Fibroblast of upper back skin (primary cell): ENCODE measurements at places on chromosomes 6 and 20.
A peak's percentile ranks its signal among the peaks of the same experiment; 100 is the strongest.

GRCh38 chr20:19692685-19693119 is 65.4 kb upstream of the RIN2 start:
- DNase-seq, result peak; percentile 26

DNA sequence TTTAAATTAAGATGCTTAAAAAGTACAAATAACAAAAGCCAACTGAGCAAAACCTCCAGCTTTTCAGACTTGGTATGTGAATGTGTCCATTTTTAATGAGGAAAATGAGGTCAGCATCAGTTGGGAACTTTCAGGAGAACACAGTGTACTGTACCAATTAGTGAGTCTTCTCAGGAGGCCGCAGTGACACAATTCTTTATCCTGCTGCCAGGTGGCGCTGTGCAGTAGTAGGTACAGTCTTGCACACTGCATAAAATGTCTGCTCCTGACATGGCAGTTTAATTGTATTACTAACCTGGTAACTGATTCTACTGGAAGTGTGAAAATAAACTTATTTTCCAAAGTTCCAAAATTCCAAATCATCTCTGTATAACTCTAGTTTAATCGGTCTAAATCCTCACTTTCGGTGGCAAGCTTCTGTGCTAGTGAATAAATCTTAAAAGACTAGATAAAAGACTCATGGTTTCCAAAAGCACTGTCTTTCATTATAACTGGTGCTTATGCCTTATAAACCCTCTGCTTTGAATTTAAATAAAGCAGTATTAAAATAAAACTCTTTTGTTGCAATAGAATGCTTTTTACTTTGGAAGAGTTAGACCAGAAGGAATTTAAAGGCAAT is 214.8 kb upstream of the MMS22L start:
- DNase-seq, result peak; percentile 70

DNA sequence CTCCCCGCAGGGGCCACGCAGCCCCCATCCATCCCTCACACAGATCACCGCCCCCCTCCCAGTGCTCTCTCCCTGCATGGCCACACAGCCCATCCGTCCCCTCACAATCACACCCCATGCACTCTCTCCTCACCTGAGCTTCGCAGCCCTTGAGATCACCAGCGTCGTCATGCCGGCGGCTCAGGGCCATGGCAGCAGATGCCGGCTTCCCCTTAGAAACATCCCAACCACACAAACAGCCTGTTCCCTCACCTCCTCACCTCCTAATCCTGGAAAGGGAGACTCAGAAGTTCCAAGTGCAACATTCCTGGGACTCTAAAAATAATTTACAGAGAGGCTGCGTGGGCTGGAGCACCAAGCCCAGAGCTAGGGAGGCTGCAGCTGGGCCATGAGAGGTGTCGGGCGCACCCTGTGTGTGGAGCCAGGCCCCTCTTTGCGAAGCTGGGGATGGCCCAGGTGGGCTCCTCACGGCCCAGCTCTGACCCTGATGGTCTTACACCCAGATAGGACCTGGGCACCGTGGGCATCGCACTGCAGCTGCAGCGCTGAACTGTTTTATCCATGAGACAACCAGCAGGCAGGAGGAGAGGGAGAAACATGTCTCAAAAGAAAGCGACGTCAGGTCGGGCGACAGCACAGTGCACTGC is 125.3 kb downstream of the DLL1 start:
- no peak for DNase-seq

GRCh38 chr6:61640463-61640862 is 645.6 kb downstream of the KHDRBS2 start:
- DNase-seq, result no peak

GRCh38 chr6:73152966-73153757 is 72.1 kb downstream of the KHDC1L start:
- DNase-seq, result peak; percentile 66

DNA sequence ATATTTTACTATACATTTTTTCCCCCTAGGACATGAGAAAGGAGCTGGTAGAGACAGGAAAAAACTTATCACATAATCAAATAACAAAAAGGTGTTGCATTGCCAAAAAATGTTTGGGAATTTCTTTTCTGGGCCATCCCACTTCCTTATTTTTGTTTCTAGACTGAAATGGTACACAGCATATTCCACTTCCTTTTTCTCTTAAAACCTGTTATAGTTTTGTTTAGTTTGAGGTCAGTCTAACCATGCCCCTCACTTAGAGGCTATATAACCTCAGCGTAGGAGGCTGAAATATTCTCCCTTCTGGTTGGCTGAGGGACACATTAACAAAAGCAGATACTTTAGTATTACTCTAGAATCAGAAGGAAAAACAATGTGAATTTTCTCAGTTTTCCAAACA is 323.9 kb downstream of the GJA1 start:
- no peak for DNase-seq

DNA sequence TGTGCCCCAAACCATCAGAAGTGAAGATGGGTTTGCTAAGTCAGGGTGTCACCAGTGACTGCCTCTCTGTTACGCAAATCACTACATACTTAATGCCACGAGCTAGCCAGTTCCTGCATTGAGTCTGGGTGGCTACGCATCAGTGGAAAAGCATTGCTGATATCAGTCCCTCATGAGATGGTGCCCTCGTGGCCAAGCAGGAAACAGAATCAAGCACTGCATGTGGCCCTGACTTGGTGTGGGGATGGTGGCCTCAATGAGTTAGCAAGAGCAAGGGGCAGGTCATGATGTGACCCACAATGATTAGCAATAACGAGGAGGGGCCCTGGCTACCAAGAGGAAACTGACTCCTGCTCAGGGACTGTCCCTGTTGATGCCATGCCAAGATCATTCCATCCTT is 51.6 kb upstream of the FNDC1 start:
- DNase-seq, result no peak

DNA sequence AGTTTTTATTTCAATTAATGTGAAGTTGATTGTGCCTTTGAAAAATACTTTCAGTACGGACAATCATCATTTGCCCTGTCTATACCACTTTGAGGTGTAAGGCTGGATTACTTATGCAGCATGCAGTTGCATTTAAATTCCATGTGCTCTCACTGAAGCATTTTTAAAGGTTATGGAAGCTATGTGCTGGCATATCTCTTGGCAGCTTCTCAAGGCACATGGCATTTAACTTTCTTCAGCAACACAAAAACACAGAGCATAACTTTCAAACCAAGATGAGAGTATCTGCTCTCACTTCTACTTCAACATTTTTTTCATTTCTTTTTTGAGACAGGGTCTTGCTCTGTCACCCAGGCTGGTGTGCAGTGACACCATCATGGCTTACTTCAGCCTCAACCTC is 360.6 kb upstream of the RUNX2 start:
- DNase-seq, result peak; percentile 16

- peak; percentile 43 for DNase-seq
These were observed 754.4 kb upstream of the MARCKS start for GRCh38 chr6:113102761-113103160.

DNA sequence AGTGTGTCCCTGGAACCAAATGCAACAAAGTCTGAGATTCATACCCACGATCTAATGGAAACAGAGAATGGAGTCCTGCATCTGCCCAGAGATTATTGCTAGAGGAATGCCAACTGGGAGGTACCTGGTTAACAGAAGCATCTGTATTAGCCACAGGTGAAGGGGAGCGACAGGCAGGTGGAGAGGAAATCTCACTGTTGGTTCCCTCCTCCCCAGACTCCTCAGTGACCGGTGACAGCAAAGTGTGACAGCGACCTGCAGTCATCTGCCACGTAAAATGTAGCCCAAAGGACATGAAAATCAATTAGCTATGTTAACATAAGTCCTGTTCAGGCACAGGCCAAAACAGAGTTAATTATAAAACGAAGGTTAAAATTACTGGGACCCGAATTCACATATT is 336.6 kb downstream of the SYNE1 start:
- DNase-seq, result no peak

DNA sequence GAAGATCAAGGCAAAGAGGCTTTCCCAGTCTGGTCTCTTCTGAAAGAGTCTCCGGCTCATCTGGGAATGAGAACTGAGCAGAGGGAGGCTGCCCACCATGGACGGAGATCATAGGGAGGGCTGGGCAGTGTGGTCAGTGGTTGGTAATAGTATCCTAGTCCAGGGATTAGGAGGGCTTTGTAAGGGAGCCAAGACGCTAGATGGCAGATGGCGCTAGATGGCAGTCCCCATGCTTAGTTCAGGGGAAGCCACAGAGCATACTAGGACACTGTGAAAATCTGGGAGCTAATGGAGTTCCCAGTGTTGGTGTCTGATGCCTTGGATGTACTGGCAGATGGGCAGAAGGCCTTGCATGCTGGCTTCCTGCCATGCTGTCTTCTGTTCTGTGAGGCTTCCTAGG is 21.7 kb upstream of the DAAM2 start:
- DNase-seq, result no peak

DNA sequence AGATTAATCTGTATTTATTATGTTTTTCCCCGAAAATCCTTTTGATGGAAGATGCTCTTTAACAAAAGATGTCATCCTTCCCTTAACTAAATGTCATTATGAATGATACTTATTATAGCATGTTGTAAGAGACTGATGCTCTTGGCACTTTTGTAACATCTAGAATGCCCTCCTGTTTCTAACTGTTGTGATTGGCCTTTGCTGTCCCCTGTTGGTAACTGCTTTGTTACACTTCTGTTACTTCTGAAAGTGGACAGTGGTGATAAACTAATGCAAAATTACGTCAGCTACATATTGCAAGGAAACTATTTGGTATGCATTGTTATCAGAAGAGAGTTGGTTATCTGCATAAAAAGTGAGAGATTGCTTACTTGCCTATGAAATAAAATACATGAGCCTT is 5.8 kb downstream of the TTK start:
- no peak for DNase-seq

DNA sequence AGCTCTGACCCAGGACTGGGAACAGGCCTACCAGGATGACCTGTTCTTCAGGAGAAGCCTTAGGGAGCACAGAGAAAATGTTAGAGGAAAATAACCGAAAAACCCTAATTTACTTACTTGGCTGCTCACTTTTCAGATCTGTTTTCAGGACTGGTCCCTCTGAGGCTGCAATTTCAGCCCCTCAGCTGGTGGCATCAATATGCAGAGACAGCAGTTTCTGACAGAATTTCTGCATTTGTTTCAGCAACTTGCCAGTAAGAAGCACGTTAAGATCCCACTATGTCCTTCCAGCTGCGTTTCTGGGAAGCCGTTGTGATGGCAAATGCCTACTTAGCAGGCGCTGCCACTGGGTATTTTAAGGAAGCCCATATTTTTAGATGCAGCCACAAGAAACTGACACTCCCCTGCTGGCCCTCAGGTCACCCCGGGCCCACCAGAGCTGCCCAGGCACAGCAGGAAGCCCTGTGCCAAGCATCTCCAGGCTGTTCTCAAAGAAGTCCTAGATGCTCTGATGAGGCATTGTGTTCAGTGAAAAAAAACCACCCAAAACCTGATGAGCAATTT is 7.5 kb downstream of the YTHDF1 start:
- DNase-seq, result no peak

DNA sequence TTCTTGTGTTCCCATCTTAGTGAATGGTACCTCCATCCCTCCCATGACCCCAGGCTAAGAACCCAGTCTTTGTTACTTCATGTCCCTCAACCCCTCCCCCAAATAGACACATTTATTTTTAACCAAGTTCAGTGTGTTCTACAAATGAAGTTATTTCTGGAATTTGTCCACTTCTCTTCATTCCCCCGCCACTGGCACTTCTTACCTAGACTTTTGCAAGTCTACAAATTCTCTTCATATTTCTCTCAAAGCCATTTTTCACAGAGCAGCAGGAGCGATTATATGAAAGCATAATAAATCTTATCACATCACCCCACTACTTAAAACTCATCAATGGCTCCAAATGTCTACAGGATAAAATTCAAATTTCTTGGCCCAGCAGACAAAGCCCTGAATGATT is 131.4 kb downstream of the BTBD9 start:
- DNase-seq, result peak; percentile 56

- no peak for DNase-seq
These were observed 15.0 kb upstream of the ZNF76 start for GRCh38 chr6:35244551-35244950.

DNA sequence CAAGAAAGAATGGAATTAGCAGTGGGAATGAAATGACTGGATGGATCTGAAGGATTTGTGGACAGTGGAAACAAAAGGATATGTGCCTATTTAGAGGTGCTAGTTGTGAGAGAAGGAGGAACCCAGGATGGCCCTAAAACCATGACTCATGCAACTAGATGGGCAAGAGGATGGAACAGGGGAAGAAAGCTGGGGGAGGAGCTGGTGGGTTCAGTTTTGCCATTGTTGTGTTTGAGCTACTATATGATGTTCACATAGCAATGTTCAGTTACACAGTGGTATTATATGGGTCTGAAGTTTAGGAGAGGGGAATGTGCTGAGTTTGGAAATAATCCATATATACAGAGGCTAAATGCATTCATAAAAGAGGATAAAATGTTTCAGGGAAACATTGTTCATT is 125.7 kb upstream of the SSTR4 start:
- DNase-seq, result no peak

DNA sequence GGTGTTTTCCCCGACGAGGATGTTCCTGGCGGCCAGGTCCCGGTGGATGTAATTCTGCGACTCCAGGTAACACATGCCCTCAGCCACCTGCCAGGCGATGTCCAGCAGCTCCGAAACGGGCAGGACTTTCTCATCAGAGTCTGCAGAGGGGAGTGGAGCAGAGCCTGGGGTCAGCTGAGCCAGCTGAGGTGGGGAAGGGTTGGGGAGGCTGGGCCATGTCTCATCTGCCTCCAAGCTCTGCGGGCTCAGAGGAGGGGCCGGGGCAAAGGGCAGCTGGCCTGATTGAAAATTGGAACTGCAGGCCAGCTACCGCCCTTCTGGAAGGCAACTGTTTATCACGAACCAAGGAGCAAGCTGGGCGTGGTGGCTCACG is 6.4 kb downstream of the PTK6 start:
- no peak for DNase-seq

GRCh38 chr6:106339334-106340029 is 13.9 kb upstream of the ATG5 start:
- DNase-seq, result peak; percentile 77

DNA sequence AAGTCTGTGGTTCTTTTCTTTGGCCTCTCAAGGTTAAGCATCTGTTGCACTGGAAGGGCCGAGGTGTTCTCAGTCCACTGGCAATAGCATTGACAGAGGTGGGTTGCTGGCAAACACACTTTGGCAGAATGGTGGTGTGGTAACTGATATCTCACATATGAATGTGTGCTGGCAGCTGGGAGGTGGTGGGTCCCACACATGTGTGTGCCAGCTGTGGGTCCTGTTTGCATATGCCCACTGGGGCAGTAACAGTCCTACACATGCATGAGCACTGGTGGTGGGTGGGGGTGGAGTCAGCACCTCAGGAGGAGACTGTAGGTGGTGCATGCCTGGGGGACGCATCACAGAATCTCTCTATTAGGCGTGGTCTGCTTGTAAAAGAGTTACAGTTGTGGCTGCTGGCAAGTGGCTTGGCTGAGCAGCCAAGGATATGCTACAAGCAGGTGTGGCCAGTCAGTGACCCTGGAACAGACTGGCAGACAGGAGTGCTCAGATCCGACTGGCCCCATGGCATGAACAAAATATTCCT is 934.3 kb downstream of the GRIK2 start:
- no peak for DNase-seq
